NCI-H187 treated with DMSO at 0.1 percent for 48 hours (cell line): ENCODE measurements at places on chromosomes 7 and 10.

GRCh38 chr10:96512524-96513304 lies 1.0 kb downstream of the TLL2 start:
- no peak for DNase-seq

- DNase-seq, result no peak
Observed at GRCh38 chr10:75497997-75498883, 66.8 kb downstream of the LRMDA start.

GRCh38 chr7:14717169-14717568 lies 185.4 kb downstream of the DGKB start:
- DNase-seq, result no peak

DNA sequence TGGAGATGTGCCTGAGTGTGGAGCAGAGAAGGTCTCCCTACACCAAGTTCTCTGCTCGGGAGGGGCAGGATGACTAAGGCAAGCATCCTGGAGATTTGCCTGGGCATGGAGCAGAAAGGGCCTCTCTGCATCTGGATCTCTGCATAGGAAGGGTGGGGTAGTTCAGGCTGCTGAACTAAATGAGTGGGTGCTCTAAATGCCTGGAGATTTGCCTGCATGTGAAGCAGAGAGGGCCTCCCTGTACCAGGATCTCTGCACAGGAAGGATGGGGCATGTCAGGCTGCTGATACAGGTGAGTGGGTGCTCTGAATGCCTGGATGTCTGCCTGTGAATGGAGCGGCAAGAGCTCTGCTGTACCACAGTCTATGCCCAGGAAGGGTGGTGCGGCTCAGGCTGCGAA lies 680.7 kb downstream of the SUGCT start:
- no peak for DNase-seq

DNA sequence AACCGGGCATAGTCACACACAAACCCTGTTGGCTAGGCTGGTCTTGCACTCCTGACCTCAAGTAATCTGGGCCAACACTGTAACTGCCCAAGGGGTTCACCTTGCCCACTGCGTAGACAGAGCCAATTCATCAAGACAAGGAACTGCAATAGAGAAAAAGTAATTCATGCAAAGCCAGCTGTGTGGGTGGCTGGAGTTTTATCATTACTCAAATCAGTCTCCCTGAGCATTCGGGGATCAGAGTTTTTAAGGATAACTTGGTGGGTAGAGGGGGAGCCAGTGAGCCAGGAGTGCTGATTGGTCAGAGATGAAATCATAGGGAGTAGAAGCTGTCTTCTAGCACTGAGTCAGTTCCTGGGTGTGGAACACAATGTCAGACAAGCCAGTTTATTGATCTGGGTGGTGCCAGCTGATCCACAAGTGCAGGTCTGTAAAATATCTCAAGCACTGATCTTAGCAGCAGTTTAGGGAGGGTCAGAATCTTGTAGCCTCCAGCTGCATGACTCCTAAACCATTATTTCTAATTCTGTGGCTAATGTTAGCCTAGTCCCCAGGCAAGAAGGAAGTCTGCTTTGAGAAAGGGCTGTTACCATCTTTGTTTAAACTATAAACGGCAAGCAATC lies 15.6 kb upstream of the FXYD4 start:
- no peak for DNase-seq

DNA sequence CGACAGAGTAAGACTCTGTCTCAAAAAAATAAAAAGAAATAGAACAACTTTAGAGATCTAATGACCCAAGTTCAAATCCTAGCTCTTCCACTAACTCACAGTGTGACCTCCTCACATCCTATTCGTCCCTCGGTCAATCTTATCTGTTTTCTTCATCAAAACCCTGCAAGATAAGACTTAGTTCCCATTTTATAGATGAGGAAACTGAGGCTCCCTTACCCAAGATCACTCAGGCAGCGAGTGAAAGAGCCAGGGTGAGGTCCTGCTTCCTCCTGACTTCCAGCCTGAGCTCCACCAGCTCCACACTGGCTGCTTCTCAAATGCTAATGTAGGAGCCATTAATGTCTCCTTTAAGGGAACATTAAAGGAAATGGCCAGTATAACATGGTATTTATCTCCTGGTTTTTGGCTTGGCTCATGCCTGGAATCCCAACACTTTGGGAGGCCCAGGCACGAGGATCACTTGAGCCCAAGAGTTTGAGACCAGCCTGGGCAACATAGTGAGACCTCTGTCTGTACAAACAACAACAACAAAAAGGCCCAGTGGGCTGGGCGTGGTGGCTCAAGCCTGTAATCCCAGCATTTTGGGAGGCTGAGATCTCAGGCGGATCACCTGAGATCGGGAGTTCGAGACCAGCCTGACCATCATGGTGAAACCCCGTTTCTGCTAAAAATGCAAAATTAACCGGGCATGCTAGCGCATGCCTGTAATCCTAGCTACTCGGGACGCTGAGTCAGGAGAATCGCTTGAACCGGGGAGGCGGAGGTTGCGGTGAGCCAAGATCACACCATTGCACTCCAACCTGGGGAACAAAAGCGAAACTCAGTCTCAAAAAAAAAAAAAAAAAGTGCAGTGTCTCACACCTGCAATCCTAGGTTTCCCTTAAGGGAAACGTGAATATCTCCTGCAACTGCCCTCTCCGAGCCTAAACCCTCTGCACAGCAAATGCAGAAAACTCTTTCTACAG lies 3.4 kb upstream of the RHBDD2 start:
- no peak for DNase-seq

DNA sequence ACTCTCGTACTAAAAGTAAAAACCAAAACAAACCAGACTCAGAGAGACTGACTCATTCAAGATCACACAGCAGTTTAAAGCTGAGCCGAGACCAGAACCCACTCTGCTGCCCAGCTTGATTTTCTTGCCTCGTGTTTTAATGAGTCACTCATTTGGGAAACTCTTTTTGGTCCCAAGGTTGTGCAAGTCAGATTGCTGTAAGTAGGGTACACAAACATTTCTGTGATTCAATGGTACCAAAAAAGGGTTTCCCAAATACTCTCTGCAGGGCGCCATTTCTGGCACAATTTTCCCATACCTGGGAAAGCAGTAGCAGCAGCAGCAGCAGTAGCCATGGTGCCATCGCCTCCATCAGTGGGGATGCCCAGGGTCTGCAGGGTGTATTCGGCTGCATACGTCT lies 69.9 kb downstream of the ASAH2B start:
- no peak for DNase-seq

DNA sequence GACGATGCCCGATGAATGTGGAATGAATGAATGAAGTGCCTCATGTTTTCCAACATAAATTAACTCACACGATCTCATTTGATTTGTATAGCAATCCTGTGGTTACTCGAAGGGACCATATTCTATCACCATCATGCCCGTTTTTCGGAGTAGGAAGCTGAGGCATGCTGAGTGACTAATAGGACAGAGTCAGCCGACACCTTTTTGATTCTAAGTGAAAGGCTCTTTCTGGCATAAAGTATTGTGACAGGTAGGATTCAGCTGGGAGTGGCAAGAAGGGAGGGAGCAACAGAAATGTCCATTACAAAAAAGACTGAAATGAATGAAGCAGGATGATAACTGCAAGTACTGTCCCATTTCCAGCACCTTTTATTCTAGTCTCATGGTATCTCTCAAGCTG lies 55.7 kb downstream of the KLRG2 start:
- no peak for DNase-seq

DNA sequence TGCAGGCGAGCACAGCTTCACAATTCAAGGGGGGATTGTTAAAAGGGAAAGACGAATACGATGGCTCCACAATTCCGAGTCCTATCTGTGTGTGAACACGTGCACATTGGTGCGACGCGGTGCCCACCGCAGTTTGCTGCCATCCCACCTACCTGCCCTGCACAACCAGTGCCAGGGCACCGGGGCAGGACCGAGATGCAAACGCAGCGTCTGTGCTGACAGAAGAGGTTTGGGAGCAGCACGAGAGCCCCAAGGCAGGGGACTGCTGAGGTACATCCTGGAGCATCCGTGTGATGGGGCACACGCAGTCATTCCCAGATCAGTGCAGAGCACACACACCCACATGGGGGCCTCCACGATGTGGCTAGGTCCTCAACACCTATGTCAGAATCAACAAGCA lies 221.3 kb downstream of the DNAJB6 start:
- no peak for DNase-seq

DNA sequence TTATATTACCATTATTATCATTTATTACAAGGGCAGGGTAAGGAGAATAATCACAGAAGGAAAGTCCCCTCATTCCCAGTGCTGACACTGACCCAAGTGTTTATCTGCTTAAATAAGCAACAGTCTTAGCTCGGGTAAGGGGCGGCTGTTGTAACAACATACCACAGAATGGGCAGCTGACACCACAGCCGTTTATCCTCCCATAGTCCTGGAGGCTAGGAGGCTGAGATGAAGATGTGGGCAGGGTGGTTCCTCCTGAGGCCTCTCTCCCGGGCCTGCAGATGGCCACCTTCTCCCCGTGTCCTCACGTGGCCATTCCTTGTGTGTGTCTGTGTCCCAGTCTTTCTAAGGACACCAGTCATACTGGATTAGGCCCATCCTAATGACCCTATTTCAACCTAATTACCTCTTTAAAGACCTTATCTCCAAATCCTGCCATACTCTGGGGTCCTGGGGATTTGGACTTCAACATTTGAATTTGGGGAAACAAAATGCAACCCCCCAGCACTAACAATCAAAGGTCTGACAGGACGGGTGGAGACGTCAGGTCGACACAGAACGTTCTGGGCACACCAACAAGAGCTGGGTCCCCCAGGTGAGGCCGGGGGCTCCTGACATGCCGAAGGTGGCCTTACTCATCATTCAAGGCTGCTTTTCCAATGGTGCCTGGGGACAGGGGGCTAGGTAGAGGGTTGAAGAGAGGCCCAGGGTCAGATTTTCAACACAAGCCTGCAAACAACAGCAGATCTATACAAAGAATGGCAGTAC lies 93.5 kb downstream of the TNS3 start:
- DNase-seq, result no peak

DNA sequence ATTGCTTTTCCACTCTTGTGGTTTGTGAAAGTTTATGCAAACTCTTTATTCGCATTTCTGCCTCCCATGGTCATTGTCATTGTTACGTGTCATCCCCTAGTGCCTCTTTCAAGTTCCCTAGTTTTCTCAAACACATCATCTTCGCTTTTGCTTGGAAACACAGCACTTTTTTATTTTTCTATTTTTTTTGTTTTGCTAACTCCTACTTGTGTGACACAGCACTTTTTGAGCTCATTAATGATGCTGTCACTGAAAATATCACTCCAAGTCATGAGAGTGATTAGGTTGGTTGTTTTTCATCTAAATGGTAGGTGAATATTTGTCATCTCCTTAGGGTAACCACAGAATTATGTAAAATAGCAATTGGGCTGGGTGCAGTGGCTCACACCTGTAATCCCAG lies 8.5 kb upstream of the STX1A start:
- no peak for DNase-seq

GRCh38 chr10:94762393-94762792 lies at the start of gene CYP2C19:
Gene CYP2C19 (plus strand): TSS chr10:94762681. CDS start chr10:94762706, 25 bp downstream.
- DNase-seq, result no peak

- no peak for DNase-seq
Observed at GRCh38 chr10:82319074-82319473, 444.1 kb downstream of the NRG3 start.

DNA sequence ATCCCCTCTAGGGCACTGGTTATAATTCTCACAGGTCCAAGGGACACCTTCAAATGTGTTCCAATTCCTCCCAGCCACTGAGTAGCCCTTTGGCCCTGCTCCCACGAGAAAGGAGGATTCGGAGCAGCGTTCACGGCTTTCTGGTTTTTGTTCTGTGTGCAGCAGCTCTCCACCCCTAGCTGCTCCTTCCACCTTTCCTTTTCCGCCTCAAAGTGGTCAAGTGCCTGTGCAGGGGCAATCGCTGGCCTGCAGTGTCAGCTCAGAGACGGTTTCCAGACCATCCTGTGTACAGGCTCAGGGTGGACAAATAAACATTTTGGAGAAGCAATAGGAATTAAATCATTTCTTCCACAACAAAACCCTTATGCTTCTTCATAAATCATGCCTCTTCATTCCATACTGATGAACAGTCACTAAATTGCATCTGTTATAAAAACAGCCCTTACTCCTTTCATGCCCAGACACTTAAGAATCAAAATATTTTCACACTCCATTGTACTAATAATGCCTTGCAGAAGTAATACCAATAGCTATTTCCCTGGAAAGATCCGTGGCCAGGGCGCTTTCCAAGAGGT lies 1.1 kb downstream of the KIAA1549 start:
- no peak for DNase-seq

DNA sequence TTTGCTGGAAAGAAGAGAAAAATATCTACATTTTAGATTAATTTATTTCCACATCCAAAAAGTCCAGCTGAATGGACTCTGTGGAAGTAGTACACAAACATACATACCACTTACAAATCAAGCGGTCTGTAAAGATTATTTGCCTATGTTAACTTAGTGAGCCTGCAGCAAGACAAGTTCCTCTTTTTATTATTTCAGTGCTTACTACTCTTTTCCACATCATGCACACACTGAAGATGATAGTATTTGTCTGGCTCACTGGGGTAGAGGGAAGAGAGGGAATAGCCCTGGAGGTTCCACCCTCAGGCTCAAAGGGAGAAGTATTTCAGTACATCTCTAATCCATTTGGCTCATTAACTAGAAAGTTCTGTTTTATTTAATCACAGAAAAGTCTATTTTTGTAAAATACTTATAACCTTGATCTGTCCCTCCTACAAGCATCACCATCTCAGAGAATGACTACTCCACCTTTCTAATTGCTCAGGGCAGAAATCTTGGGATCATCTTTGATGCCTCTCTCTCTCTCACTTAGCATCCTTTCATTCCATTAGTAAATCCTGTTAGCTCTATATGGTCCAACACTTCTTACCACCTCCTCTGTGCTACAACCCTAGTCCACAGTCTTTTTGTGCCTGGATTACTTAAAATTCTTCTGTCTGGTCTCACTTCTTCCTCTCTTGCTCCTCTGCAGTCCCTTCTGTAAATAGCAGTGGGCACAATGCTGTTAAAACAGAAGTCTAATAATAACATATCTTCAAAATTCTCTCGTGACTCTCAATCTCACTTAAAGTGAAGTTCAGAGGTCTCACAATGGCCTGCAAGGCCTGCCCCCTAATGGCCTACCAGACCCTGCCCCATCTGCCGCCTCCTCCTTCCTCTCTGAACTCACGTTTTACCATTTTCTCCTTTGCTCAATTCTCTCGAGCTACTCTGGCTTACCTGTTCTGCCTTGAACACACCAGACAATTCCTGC lies 64.3 kb upstream of the CCDC6 start:
- no peak for DNase-seq

GRCh38 chr7:54788664-54789063 lies 29.7 kb upstream of the SEC61G start:
- DNase-seq, result no peak

DNA sequence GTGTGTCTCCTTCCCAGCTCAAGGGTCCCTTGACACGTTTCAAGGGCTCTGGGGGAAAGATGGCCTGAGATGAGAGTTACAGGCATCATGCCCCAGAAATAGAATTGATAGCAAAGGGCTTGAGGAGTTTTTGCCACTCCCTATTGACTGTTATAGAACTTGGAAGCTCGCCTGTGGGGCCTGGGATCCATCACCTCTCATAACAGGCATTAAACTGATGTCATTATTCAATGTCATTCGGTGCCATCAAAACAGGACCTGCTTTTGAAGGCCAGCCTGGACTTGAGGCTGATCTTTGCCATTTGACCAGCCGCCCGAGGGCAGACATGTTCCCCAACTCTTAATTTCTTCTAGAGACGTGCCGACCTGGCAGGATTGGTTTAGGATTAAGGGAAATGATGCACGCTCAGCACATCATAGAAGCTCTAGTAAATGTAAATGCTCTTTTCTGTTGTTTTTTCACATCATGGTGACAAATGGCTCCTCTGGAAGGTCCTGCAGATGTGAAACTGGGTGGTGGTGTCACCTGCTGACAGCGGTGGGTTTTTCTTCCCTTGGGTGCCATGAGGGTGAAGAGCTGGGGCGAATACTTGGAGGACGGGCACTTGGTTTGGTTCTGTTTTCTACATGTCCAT lies 16.7 kb upstream of the KLF6 start:
- DNase-seq, result no peak
